ENCODE measurements at places on chromosomes 1 and 21.

DNA sequence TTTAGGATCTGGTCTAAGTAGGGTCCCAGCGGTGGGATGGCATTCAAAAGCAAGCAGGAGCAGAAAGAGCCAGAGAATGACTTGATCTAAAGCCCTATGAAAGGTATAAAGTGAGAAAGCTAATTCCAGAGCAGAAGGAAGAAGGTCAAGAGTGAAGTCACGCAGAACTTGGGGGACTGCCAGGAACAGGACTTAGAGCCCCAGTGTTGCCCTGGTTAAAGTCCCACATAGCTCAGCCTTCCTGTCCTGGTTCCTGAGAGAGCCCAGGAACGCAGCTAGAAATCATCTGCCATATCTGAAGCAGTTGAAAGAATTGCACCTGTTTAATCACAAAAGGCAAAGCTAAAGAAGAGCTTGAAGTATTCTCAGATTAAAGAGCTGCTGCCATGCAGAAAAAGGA, 160.6 kb upstream of the ATP1B1 start:
- no peak for DNase-seq

GRCh38 chr1:174112489-174113162, 46.7 kb upstream of the RABGAP1L start:
- DNase-seq = no peak

DNA sequence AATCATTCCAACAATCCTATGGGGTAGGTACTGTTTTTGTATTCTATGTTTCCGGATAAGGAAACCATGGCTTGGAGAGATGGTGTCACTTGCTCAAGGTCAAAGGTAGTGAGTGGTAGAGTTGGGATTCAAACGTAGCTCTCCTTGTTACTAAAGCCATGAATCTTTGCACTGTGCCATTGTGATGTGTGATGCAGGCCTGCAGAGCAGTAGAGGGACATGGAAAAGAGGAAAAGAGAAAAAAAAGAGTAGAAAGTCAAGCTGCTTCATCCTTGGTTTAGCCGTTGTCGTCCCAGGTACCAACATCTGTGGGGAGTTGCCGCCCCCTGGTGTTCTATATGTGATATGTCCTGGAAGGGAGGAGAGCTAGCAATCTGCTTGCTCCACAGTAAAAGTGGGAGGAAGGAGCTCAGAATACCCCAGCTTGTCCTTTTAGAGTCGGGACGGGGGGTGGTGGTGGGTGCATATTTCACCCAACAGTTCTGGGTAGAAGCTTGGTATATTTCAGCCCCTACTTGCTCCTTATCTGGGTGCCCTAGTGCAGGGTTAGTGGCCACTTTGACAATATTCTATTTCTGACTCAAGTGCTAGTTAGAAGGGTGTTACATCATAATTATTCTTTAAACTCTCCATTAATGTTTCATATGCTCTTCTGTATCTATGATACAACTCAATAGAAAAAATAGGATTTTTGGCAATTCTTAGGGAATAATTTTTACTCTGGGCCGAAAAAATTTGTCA, 98.4 kb downstream of the EBNA1BP2 start:
- peak; percentile 5 for DNase-seq

- no peak for DNase-seq
Observed at GRCh38 chr1:214859647-214860046, 222.9 kb upstream of the KCNK2 start.

GRCh38 chr1:15523104-15524020, 653 bp downstream of the CASP9 start:
- DNase-seq = no peak

DNA sequence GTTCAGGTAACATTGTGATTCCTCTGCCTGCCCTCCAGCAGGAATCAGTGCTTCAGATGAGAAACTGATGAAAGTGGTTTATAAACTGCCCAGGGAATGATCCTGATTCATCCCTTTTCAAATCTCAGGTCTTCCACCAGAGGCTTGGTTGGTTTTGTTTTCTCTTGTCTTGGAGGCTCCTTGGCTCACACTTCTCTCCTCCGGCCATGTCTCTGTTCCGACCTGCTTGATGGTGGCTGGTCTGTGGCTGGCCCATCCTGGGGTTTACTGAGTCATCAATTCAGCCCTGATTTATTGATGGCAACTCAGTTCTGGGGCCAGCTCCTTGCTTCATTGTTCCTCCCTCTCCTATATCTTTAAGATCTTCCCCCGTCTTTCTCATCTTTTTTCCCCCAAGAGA, 56.6 kb upstream of the SLC2A1 start:
- no peak for DNase-seq

GRCh38 chr1:116825720-116826438, 71.6 kb downstream of the CD2 start:
- DNase-seq = no peak

DNA sequence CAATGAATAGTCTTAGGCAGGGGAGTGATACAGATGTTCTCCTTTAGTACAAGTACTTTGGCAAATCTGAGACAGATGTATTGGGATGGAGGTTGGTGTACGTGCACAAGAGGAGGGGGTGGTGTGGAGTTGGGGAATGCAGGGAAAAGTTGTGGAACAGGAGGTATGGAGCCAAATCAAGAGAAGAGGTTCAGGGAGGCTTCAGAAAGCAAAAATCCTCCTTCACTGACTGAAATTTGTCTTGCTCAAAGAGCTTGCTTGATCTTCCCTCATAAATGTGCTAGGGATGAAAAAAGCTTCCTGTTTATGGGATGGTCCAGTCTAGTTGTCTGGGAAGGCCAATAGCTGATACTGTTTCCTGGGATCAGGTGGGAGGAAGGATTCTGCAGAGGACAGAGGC, 5.8 kb downstream of the RNF19B start:
- no peak for DNase-seq

GRCh38 chr1:154867064-154867825, 2.8 kb downstream of the KCNN3 start:
- DNase-seq = no peak

- no peak for DNase-seq
Observed at GRCh38 chr1:208228026-208228425, 16.2 kb downstream of the PLXNA2 start.

- no peak for DNase-seq
Observed at GRCh38 chr1:51726544-51727225, 109.8 kb downstream of the OSBPL9 start.

DNA sequence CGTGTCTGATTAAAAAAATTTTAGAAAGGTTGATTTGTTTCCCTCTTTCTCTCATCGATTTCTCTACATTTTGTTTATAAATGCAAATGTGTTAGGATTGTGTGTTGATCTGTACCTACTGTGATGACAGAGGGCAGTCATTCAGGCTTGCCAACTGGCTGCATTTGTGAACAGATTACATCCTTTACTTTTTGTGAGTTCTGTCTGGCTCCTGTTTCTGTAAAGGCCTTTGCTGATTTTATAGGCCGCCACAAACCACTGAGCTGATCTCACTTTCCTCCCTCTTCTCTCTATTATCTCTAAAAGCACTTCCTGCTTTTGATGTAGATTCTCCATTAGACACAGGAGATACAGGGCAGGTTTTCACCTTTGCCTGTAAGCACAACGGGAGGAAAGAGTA, 106.8 kb downstream of the ESRRG start:
- DNase-seq = no peak

DNA sequence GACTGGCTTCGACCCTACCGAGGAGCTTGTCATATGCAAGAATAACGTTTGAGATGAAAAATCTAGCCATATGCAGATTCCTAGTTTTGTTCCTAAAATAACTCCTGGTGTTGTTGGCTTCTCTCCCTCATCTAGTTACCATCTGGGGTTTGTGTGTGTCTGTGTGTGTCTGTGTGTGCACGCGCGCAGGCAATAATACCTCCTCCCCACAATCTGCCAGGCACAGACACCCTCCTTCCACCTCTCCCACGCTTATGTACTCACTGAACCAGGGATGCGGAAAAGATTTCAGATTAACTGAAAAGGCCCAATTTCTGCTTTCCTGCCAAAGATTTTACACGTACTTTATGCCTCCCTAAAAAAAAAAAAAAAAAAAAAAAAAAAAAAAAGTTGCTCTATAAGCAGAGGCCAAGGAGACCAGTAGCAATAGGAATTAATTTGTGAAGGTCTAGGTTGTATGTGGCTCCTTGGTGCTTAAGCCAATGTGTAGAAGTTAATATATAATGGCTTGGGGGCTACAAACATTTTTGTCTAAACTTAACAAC, 452.7 kb downstream of the NUF2 start:
- no peak for DNase-seq

DNA sequence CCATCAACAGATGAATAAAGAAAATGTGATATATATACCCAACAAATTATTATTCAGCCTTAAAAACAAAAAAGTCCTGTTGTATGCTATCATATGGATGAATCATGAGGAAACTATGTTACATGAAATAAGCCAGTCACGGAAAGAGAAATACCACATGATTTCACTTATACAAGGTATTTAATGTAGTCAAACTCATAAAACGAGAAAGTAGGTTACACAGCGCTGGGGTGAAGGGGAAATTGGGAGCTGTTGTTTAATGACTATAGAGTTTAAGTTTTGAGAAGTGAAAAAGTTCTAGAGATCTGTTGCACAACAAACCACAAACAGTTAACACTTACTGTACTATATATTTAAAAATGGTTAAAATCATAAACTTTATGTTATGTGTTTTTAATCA, 58.5 kb downstream of the SLC25A24 start:
- no peak for DNase-seq

DNA sequence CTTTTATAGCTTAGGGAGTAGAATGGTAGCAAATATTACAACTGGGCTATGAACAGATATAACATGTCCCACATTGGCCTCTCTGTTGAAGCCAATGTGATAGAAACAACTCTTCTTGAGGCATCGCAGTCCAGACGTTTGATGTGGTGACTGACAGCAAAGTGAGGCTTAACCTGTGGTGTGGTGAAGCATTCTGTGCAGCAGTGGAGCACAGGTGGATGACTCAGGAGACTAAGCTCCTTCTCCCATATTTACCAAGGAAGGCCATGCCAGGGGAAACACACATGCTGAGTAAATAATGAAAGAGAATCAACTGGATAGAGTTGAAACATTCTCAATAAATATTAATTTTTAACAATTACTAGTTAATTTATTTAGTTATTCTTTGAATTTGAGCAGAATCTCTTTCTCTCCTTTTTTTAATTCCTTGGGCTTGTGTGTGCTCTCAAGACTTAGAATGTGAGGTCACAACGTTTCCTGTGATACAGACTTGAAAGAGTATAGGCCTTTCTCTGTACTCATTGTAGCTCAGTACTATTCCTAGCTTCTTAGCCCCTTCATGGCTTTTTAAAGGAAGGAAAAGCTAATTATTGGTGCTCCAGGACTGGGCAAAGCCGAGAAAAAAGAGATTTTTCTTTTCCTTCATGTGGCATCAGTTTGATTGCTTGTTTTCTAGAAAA, 17.6 kb downstream of the CRB1 start:
- DNase-seq = no peak

- no peak for DNase-seq
Observed at GRCh38 chr1:70966018-70966638, 81.5 kb downstream of the PTGER3 start.

- no peak for DNase-seq
Observed at GRCh38 chr1:205480349-205480985, 24.0 kb upstream of the CDK18 start.

GRCh38 chr1:51957618-51958017, 32.9 kb downstream of the RAB3B start:
- DNase-seq = no peak

GRCh38 chr1:113459279-113459678, 69.0 kb downstream of the MAGI3 start:
- DNase-seq = no peak

GRCh38 chr21:35236090-35236489, 187.0 kb upstream of the RUNX1 start:
- no peak for DNase-seq

- DNase-seq = no peak
Observed at GRCh38 chr1:832136-832535, 91.6 kb upstream of the SAMD11 start.

DNA sequence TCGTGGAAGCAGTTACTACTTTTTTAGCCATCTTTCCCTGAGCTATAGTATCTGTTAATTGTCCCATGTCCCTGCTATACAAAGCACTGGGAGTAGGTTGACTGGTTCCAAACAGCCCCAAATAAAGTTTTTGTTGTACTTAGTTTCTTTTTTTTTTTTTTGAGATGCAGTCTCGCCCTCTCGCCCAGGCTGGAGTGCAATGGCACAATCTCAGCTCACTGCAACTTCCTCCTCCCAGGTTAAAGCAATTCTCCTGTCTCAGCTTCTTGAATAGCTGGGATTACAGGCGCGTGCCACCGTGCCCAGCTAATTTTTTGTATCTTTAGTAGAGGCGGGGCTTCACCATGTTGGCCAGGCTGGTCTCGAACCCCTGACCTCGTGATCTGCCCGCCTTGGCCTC, 3.3 kb downstream of the NCSTN start:
- DNase-seq = no peak

- no peak for DNase-seq
Observed at GRCh38 chr1:163796394-163796821, 474.7 kb downstream of the NUF2 start.

DNA sequence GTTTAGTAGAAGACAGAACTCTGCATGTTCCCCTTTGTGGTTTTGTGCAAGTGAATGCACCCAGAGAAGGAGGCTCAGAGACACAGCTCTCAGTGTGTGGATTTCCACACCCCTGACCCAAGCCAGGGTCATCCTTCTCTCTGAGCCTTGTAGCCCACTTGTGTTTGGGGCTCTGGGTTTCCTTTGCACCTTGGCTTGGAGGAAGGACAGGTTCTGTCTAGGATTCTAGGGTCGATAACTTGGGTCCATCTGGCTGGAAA, 27.2 kb downstream of the MYOG start:
- no peak for DNase-seq

DNA sequence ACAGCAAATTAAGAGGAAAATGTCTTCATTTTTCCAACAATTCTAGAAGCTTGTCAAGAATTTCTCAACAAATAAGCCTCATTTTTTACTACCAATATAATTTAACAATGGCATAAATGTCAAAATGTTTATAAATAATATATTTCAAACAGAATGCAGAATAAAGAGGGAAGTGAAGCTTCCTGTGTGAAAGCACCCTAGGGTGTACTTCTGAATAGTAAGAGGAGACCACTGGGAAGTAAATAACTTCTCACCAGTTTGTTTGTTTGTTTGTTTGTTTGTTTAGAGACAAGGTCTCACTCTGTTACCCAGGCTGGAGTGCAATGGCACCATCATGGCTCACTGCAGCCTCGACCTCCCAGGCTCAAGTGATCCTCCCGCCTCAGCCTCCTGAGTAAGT, 244.3 kb downstream of the SLC45A1 start:
- DNase-seq = no peak

GRCh38 chr1:240909701-240910457, 297.9 kb upstream of the GREM2 start:
- DNase-seq = no peak

DNA sequence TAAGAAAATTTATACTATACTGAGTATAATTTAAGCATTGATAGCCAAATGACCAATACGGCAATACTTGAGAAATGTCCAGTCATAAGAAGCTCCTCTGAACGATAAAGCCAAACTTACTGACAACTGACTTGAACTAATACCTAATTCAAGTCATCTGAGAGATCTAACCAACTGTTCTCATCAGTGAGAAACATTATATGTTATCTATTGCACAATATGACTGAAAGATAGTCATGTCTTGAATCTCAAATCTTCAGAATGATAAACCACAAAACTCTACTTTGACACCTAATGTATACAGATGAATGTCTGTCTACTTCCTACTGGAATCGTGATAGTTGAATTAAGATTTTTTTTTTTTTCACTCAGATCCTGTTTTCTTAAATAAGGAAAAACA, 39.0 kb downstream of the APP start:
- DNase-seq = no peak

- DNase-seq = no peak
Observed at GRCh38 chr1:22365331-22366295, 86.0 kb upstream of the ZBTB40 start.

Measured in KG1 (cell line).